Stimulated activated CD4-positive, alpha-beta T cell treated with anti-CD3 and anti-CD28 coated beads, Interleukin-2, amount 100 ng/mL, for 48 hours (primary cell): ENCODE measurements at places on chromosomes 2 and 18.

- no peak for DNase-seq
These were observed 17.0 kb upstream of the HPCAL1 start for GRCh38 chr2:10285556-10286198.

DNA sequence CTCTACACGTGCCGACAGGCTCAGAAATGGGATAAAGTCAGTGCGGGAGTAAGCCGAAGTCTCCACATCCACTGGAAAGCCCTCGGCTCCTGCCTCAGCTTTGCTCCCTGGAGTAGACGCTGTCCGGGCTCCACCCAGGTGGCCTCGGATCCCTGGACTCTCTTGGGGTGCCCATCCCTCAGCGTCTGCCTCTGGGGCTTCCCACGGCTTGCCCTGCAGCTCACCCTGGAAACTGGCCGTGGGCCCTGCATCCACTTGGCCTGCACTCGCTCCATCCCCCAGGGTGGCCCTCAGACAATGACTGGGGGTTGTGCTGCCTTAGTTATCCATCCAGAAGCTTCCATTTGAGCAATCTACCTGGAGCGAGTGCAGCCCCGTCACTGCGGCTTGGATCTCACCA, 36.2 kb upstream of the TAF1B start:
- no peak for DNase-seq

DNA sequence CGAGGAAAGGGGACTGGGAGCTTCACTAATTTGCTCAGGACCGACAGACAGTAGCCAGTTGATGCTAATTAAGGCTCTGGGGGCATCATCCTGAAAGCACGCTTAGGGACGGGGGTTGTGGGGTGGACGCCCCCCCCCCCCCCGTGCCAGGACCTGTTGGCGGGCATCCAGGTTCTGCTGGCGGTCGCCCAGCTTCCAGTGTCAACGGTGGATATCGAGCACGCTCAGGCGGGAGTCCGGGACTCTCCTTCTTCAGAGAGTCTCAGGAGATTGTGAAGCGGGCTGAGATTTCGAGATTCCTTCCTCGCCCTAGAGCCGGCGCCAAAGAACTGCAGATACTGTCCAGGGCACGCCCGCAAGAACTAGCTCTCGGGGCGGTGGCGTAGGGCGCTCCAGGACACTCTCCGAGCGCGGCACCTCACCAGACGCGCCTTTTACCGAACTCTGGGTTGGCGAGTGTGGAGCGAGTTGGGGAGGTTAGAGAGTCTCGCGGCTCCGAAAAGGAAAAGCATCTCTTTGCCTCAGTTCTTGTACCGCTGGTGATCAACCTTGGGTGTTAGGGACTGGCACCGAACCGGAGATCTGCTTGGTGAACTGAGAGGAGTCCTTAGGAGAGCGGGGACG, 5.6 kb downstream of the RAX start:
- no peak for DNase-seq

DNA sequence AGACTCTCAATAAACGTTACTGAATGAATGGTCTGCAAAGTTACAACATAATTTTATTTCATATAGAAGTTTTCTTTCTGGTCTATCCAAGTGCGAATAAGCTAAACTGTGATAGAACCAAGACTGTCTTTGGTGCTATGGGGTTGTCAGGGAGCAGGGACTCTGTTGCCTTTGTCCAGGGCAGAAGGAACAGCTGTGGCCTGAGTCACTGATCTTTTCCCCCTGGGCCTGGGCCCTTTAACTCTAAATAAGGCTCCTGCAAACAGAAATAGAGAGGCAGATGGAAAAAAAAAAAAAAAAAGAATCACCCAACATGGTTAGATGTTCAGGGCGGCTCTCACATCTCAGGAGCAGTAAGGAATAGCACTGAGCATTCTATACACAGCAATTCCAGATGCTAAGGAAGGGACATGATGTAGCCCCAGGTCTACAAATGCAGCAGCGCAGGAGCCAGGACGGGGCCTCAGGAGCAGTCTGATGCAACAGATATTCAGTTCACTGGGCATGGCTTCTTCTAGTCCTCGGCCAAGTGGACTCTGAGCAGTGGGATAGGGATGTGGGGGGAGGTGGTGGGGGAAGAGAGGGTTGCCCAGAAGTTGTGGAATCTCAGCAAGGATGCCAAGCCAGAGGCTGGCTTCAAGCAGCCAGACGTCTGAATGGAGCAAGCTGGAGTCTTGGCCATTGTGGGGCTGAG, 247.1 kb upstream of the SIX2 start:
- no peak for DNase-seq

DNA sequence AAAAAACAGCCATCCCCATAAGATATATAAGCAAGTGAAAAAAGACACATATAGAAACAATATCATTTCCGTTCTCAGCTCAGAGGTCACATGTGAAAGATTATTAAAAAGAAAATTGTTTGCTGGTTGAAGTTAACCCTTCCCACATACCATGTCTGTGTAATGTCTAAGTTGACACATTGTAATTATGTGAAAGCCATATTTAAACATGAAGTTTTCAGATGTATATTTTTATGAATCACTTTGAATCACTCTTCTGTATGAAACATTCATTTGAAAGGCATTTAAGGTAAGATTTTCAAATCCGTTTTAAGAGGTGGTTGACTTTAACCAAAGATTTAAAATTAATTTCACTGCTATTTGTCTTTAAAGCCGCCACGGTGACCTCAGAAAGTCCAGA, 441.9 kb downstream of the RND3 start:
- no peak for DNase-seq

GRCh38 chr2:47274054-47274782, 119.1 kb upstream of the STPG4 start:
- DNase-seq, result no peak

GRCh38 chr2:234329202-234329960, 167.5 kb downstream of the ARL4C start:
- DNase-seq, result no peak

GRCh38 chr18:74477771-74478170, 18.4 kb upstream of the CNDP2 start:
- DNase-seq, result no peak

DNA sequence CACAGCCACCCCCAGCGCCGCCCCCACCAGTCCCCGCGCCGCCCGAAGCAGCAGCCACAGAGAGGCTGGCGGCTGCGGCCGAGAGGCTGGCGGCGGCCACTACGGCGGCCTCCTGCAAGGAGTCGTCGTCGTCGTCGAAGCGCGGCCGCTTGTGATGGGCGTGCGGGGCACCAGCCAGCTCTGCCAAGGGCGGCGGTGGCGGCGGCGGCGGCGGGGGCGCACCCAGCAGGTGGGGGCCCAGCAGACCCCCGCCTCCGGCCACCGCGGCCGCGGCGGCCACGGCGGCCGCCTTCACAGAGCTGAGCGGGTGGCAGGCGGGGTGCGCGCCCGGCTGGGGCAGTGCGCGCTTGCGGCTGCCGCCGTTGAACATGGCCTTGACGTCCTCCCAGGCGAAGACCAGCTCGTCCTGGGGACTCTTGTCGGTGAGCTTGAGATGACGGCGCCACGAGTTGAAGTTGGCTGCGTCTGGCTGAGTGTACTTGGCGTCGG, 3.3 kb downstream of the SKOR2 start:
- no peak for DNase-seq

GRCh38 chr2:45886171-45886663, 234.7 kb downstream of the PRKCE start:
- no peak for DNase-seq

- DNase-seq, result no peak
These were observed 9.0 kb downstream of the CYBRD1 start for GRCh38 chr2:171531291-171531690.

DNA sequence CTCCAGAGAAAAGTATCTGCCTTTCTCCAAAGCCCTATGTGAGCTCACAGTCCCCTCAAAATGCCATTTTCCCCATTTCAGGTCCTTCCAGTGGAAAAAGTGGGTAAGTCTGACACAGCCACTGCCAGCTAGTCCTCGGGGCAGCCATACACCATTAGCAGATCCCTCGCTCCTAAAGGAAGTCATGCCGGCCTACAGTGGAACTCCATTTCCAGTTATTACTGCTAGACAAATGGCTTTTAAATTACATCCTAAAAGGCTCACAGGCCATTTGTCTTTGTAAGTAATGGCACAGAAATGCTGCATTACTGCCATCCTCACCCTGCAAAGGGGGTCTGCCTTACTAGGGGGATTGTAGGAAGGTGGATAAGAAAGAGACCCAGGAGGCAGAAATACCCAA, 259.4 kb upstream of the SIX2 start:
- DNase-seq, result no peak

DNA sequence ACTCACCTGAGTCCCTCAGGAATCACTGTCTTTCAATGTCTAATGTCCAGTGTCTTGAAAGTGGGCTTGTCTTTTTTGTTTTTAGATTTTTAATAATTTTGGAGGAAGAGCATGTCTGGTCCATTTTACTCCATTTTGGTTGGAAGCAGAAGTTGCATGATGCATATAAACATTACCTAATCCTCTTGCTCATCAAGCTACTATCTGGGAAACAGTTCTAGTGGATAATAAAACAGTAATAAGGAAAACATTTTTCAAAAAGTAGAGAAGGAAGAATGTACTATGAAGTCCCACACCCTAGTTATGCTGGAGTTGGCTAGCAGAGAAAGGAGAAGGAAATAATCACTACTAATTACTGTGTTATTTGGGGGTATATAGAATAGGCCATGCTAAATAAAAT, 263.7 kb downstream of the ETAA1 start:
- DNase-seq, result no peak

DNA sequence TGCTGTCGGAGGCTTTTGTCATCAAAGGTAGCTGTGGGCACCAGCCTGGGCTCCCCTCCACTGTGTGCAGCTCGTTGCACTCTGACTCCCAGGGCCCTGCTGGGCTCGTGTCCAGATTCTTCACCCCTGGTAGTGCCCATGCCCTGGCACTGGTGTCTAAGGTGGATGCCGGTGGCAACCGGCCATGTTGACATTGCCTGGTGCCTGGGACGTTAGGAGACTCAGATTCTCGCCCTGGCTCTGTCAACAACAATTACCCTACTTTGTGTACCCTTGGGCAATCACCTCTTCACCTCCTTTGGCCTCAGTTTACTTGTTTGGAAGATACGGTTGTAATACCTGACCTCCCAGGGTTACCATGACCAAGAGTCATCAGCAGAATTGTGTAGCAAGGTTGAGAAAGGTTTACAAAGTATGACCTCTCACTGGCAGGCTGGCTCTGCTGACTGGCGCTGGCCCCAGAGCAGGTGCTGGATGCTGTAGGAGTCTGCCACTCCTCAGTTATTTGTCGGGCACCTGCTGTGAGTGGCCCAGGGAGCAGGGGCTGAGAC, 41.5 kb upstream of the MCFD2 start:
- DNase-seq, result no peak

GRCh38 chr2:126934809-126935208, 36.1 kb downstream of the TEX51 start:
- DNase-seq, result no peak

- no peak for DNase-seq
These were observed 7.3 kb downstream of the NBEAL1 start for GRCh38 chr2:203021991-203022390.

DNA sequence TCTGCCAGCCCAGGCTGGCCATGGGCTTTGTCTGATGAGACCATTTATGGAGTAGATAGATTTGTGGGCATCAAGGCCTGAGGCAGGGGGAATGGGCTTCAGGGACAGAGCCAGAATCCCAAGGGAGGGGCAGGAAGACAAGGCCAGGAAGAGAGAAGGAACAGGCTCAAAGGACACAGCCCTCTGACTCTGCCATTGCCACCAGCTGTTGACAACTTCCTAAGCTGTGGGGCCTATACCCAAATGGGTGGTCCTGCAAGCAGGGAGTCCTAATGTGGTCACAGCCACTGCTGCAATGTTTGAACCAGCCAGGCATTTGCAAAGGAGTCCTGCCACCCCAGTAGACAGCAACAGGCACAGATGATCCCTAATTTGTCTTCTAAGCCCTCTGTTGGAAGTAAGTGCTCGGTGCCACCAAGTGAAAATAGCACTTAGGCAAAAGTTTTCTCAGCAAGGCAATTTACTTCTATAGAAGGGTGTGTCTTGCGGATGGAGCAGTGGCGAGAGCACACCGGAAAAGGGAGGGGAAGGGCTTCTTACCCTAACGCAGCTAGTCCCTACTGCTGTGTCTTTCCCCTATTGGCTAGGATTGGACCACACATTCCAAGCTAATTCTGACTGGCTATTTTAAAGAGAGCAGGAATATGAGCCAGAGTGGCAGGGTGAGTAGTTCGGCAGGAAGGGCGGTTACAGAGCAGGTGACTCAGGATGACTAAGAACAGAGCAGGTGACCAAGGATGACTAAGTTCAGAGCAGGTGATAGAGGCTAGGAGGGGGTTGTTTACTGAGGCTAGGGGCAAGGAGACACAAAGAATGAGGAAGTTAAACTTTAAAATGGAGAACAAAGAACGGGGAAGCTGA, 47.2 kb downstream of the C1QL2 start:
- no peak for DNase-seq

GRCh38 chr2:134073023-134073422, 180.8 kb upstream of the MGAT5 start:
- DNase-seq, result no peak

DNA sequence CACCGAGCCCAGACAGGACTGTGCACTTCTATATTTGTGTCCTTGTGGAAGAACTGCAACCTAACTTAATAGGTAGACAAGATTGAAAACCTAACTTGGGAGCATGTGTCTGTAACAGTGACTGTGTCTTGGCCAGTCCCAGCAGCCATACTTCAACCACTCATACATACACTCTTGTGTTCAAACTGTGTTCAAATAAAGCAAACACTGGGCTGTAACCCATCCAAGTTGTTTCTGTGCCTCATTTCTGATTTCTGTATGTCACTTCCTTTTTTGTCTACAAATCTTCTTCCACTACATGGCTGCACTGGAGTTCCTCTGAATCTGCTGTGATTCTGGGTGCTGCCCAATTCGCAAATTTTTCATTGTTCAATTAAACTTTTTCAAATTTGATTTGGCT, 31.0 kb downstream of the MSGN1 start:
- no peak for DNase-seq

DNA sequence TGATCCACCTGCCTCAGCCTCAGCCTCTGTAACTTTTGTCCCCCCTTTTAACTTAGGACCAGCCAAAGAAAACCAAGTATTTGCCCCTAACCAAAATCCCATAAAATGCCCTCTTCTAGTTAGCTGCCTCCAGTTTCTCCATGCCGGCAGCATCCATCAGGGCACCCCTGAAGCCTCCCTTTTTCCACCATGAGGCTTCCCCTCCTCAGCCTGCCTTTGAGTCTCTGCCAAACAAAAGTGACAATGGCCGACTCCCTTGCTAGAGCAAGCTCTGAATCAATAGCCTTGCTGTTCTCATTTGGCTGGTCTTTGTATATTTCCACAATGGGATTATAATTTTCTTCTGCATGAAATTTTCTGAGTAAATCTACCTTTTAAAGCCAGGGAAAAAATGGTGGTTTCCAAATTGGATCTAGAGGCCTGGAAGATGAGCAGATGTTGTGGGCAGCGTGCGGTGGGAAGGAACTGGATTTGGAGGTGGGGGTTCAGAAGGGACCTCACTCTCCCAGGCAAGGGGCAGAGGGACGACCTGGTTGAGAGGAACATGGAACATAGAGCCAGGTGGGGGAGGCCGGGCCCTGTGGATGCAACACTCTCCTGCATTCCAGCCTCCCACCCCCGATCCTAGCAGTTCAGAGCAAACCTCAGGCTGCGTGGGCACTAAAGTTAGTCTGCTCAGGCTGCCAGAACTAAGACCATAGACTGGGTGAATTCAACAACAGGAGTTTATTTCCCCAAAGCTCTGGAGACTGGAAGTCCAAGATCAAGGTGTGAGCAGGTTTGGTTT, 80.6 kb downstream of the HS6ST1 start:
- DNase-seq, result no peak

- no peak for DNase-seq
These were observed 11.7 kb upstream of the SIX3 start for GRCh38 chr2:44929735-44930273.

- no peak for DNase-seq
These were observed 124.2 kb downstream of the NFATC1 start for GRCh38 chr18:79519751-79520477.

GRCh38 chr2:48114256-48114655, 208.0 kb upstream of the FBXO11 start:
- DNase-seq, result no peak

- no peak for DNase-seq
These were observed 30.7 kb upstream of the GPAT2 start for GRCh38 chr2:96065381-96065930.
